Activated CD4-positive, CD25-positive, alpha-beta regulatory T cell treated with anti-CD3 and anti-CD28 coated beads, Interleukin-2, amount 50 U/mL, for 72 hours (primary cell): ENCODE measurements at places on chromosomes 11 and 22.

DNA sequence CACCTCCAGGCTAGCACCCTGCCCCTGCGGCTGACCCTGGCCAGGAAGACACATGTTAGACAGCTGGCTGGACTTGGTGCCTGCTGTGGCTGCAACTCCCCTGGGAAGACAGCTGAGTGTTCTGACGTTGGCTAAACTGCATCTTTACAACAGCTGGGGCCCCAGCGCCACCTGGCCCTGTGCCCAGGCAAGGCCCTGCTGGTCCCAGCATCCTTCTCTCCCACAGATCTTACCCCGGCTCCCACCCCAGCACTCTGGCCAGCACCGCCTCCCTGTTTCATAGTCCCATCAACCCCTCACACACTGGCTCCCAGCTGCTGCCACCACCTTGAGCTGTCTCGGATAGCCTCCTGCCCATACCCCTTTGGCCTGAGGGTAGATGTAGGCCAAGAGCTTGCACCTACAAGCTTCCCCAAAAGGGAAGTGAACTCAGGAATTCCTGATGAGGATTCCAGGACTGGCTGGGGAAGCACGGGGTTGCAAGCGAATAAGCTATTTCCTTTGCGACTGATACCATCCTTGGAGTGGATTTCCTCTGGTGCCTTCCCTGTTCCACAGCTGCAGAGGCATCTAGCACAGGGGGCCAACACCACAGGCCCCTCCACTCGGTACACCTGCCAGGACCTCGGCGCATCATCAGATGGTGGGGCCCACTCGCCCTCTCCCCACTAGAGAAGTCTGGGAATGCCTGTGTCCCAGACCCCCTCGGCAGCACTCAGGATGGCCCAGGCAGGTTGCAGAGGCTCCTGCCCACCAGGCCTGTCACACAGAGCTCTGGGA lies 28.5 kb downstream of the RSPH14 start:
- DNase-seq: no peak

DNA sequence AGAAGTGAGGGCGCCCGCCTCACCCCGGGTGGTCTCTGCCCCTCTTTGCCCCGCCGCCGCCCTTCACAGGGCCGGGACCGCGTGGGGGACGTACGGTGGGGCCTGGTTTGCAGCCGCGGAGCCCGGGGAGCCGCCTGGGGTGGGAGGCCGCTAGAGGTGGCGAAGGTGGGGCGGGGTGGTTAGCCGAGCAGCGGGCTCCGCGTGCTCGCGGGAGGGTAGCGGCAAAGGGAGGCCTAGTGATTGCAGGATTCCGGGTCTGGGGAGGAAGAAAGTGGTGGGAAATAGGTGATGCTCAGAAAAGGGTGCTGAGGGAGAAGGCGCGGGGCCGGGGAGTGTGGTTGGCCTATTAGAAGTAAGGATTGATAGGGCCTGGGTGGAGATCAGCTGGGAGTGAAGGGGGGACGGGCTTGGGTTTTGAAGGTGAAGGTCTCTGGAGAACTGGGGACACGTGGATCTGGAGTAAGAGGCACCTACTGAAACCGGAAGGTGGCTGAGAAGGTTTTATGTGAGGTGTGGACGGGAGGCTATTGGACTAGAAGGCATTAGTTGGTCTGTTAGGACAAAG lies 571 bp downstream of the FAR1 start:
- DNase-seq: peak; percentile 62

GRCh38 chr11:17219016-17219415 lies 11.2 kb upstream of the PIK3C2A start:
- DNase-seq: no peak

DNA sequence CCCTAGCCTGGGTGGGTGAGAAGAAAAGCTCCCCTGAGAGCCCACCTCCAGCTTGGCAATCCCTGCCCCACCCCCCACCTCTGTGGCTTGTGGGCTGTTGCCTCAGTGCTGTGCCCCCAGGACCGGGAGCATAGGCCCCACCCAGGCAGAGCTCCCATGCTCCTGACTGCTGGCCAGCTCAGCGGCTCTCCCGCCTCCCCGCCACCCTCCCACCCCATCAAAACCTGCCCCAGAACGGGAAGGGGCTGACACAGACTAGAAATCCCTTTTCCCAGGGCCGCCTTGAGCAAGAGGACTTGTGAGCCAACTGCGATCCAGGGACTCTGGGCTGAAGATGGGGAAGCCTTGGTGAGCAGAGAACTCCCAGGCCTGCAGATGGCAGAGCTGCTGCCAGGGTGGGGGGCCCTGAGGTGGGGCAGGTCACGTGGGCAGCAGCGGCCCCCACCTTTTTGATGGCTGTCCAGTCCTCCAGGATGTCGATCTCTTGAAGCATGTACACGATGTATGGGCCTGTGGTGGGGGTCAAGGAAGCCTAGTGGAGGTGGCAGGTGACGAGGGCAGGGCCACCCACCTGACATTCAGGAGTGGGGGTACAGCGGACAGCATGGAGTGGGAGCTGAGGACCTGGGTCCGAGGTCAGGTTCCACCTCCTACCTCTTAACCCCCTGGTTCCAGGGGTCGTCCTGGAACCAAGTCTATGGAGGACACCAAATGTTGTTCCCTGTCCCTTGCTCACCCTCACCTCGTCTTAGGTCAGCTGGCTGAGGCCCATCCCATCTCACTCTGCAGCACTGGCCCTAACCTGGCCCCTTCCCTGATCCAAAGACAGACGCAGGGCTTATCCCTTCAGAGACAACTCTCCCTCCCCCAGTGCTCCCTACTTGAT lies 2.3 kb upstream of the RIN1 start:
- DNase-seq: no peak

DNA sequence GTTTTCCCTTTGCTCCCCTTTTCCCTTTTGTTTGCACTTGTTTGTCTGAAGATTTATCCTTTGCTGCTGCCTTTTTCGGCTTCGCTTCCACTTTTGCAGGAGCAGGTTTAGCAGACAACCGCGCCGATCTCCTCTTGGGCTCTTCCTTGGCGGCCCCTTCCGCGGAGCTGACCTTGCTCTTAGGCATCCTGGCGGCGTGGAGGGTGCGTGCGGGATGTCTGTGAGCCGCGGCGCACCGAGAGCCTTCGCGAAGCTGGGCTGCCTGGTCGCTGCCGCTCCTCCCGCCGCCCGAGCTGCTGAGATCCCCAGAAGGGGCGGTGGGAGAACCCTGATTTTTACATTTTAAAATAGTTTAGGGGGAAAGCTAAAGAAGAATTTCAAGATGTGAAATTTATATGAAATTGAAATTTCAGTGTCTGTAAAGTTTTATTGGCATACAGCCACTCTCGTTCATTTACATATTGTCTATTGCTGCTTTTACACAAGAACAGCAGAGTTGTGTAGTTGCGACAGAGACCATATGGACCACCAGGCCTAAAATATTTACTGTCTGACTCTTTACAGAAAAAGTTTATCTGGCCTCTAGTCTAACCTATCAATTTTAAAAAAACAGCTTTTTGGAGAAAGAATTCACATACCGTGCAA lies 105.2 kb upstream of the RRM1 start:
- DNase-seq: no peak

- DNase-seq: no peak
Observed at GRCh38 chr11:128803449-128804245, 63.4 kb downstream of the KCNJ1 start.

DNA sequence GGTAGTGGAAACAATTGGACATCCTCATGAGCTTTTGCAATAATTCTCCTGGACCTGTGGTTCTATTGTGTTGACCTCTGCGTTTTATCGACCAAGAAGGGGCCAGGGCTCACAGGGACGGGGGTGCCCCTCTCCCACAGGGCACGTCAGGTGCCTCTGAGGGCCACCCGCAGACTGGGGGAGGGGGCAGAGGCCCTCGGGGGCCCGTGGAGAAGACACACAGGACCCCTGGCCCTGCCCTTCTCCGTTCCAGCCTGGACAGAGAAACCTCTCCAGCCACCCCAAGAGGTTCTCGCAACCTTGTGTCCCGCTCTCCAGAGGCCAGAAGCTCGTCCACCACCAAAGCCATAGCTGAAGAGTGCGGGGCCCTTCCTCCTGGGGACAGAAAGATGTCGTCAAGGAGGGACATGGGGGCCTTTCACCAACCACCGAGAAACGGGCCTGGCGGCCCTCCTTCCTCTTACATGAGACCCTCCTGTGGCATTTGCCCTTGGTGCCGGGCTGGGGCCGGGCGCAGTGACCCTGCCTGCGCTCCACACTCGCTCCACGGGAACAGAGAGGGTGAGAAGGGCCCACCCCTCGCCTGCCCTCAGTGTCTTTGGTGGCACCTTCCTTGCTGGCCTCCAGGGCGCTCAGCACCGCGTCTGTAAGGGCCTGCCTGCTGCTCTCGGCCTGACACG lies 57.3 kb downstream of the GRAMD4 start:
- DNase-seq: no peak

DNA sequence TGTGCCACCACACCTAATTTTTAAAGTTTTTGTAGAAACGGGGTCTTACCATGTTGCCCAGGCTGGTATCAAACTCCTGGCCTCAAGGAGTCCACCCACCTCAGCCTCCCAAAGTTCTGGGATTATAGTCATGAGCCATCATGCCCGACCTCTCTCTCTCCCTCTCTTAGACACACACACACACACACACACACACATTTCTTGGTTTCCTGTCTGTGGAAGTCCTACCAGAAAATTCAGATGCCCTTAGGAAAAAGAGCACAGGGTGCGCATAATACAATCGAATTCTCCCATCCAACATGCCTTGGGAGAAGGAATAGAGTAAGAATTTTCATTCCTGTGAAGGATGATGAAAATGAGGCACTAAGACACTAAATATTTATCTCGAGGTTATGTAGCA lies 10.4 kb downstream of the MICAL3 start:
- DNase-seq: no peak

DNA sequence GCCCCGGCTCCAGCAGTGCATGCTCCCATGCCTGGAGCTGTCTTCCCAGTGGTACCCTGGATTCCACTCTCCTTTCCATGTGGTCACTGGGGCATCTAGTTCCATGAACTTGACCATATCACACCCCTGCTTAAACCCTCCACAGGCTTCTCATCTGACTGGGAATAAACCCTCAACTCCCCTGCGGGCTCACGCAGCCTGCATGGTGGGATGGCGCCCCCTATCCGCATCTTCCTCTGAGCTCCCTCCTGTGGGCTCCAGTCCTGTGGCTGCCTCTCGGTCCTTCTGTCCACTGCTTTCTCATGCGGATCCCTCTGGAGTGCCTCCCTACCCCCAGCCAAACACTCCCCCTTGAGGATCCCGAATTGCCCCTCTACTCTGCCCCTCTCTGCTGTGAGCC lies 41.4 kb upstream of the TTLL12 start:
- DNase-seq: no peak

- DNase-seq: no peak
Observed at GRCh38 chr22:44860311-44860710, 107.9 kb downstream of the ARHGAP8 start.

GRCh38 chr11:65801153-65801987 lies 14.5 kb downstream of the OVOL1 start:
- no peak for DNase-seq

GRCh38 chr11:124670732-124671131 lies 2.8 kb downstream of the SIAE start:
- no peak for DNase-seq

- DNase-seq: no peak
Observed at GRCh38 chr11:95148938-95149337, 59.3 kb downstream of the ENDOD1 start.

- no peak for DNase-seq
Observed at GRCh38 chr11:71244116-71244810, 8.1 kb downstream of the SHANK2 start.

DNA sequence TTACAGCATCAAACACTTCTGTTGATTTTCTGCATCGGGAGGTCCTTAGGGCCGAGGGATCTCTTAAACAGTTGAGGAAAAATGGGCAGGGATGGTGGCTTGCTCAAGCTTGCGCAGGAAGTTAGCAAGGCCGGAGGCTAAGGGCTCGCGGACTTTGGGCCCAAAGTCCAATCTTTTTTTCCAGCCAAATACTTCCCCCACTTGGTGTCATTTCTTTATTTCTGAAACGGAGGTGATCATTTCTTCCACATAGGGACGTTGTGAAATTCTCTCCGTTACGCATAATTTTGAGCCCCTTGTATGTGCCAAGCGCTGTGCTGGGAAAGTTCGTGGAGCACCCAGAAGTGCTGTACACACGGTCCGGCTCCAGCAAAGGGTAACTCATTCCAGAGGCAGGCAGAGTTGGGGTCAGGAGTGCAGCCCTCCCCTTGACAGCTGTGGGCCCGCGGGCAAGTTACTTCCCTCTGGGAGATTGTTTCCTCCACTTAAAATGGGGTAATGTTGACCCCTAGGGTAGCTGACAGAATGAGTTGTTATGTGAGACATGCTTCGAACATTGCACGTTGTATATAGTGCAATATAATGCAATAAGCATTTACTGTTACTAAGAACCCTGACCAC lies 809 bp downstream of the MIEF1 start:
- no peak for DNase-seq

GRCh38 chr22:27399161-27399560 lies 402.4 kb downstream of the MN1 start:
- DNase-seq: no peak

DNA sequence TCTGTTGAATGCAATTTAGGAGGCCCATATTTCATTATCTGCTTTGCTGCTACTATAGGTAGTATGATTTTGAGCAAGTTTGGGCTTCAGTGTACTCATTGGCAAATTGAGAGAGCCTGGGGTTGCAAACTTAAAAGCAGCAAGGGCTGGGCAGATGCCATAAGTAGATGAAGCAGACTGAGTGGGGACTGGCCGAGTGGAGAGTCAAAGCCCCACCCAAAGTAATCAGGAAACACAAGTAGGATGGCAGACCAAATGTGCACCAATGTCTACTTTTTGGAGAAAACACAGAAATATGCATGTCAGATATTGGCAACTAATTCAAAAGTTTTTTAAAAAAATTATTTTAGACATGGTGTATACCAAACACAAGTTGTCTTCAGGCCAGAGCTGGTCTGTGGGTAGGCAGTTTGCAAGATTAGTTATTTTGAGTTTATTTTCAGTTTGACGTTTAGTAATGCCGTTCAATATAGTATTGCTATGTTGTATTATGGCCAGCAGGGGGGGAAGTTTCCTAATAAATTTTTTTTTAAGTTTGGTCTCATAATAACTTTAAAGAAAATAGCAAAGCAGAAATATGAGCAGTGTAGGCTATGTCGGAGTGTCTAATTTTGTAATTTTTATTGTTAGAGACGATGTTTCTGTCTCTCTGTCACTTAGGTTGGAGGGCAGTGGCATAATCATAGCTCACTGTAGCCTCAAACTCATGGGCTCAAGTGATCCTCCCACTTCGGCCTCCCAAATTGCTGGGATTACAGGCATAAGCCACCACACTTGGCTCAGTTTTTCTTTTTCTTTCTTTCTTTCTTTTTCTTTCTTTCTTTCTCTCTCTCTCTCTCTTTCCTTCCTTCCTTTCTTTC lies 105.1 kb downstream of the HIPK3 start:
- DNase-seq: no peak

- DNase-seq: no peak
Observed at GRCh38 chr22:34102633-34103032, 182.4 kb upstream of the LARGE1 start.

- DNase-seq: no peak
Observed at GRCh38 chr11:45143494-45143893, 2.9 kb upstream of the PRDM11 start.

GRCh38 chr11:85737738-85738137 lies 51.7 kb upstream of the CCDC89 start:
- no peak for DNase-seq

GRCh38 chr11:44576656-44577055 lies 11.2 kb downstream of the CD82 start:
- DNase-seq: no peak
